8988T (cell line): ENCODE measurements at places on chromosomes 1 and 21.

- peak; percentile 44 for DNase-seq
Observed at GRCh38 chr1:38005195-38006007, at the start of gene FHL3. TSS of gene FHL3 (minus strand) at chr1:38005514. CDS start at chr1:37999412, 6,102 bp downstream.

DNA sequence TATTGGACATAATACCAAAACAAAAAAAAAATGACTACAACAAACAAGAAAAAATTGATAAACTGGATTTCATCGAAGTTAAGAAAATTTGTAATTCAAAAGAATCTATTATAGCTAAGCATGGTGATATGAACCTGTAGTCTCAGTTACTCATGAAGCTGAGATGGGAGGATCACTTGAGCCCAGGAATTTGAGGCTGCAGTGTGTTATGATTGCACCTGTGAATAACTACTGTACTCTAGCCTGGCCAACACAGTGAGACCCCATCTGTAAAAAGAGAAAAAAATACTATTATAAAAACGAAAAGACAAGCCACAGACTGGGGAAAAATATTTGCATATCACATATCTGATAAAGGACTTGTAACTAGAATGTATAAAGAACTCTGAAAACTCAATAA lies 24.5 kb upstream of the TRIM62 start:
- no peak for DNase-seq

GRCh38 chr1:69320757-69321211 lies 246.9 kb upstream of the LRRC7 start:
- DNase-seq, result no peak

DNA sequence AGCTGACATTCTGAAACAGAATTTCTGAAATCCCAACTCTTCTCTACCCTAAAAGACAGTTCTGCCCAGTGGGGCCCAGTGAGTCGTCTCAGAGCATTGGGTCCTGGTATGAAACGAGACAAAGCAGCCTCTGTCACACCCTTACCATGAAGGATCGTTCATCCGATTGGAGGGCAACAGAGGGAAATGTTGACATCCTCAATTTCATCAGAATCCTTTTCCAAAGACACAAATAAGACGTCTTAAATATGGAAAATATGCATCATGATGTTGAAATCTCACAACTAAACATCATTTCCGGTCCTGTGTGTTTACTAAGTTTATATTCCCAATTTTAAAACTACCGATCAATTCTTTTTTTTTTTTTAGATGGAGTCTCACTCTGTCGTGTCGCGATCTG lies 112.1 kb upstream of the SLC45A1 start:
- DNase-seq, result no peak

GRCh38 chr1:207152792-207153468 lies 48.9 kb downstream of the C4BPA start:
- DNase-seq, result no peak

- no peak for DNase-seq
Observed at GRCh38 chr1:190029441-190029840, 448.2 kb downstream of the BRINP3 start.

DNA sequence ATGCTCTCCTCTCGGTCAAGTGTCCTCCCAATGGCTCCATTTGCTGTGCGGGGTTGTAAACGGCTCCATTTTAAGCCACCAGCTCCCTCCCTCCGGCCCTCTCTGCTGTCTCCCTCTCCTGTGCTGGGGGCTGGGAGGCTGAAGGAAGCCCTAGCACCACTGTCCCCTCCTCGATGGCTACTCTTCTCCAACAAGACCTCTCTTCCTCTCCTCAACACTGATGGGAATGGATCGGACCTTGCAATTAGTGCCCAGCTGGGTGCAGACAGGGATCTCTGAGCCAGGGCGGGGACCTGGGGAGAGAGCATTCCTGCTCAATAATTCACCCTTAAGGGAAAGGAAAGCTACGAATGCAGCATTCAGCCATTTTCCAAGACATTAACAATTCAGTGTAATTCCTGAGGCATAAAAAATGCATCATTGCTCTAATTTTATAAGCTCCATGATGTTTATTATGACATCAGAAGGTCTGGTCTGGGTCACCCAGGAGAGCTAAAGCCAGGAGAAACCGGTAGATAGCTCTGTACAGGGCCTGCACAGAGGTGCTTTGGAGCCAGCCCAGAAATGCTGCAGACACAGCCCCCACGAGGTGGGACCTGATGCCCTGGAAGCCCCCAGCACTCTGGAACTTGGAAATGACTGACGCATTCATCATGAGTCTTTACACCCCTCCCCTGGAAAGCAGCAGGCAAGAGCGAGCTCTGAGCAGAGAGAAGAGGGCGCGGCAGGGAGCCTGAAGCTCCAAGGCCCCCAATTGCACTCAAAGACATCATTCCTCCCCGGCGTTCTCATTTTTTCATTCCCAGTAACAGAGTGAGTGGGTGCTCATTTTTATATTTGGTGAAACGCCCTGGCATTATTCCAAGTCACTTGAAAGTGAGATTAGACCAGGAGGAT lies 76.2 kb upstream of the VAMP3 start:
- no peak for DNase-seq

- no peak for DNase-seq
Observed at GRCh38 chr1:51093581-51093980, 8.4 kb upstream of the C1orf185 start.

GRCh38 chr1:58528518-58528917 lies 18.0 kb downstream of the OMA1 start:
- no peak for DNase-seq

DNA sequence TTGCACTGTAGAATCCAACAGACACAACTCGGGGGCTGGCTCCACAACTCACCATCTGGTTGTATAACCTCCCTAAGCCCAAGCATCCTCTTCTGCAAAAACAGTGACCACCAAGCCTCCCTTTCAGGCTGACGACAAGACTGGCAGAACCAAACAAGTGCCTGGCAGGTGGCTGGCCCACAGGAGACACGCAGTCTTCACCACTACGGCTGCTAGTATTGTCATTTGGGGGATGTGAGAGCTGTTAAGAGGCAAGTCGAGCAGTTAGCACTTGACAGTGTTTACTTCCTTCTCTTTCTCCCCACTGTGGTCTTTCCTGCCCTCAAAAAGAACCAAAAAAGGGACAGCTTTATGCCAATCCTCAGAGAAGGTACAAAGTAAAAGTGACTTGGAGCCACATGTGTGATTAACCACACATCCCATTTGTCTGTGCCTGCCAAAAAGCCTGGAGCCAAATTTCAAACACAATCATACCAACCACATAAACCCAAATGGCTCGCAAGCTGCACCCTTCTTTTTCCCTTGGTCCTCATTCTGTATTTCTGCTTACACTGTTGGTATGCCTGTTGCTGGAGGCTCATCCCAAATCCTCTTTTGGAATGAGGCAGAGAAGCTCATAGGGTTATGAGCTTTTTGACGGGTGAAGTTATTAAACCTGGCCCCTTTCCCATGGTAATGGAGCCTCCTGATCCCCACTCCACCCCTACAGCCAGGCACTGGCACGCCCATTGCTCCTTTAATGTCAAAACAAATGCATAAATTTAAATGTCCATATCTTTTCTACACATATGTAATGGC lies 94.1 kb downstream of the TGFBR3 start:
- DNase-seq, result no peak

- DNase-seq, result no peak
Observed at GRCh38 chr1:156083800-156084790, 1.8 kb upstream of the MEX3A start.

DNA sequence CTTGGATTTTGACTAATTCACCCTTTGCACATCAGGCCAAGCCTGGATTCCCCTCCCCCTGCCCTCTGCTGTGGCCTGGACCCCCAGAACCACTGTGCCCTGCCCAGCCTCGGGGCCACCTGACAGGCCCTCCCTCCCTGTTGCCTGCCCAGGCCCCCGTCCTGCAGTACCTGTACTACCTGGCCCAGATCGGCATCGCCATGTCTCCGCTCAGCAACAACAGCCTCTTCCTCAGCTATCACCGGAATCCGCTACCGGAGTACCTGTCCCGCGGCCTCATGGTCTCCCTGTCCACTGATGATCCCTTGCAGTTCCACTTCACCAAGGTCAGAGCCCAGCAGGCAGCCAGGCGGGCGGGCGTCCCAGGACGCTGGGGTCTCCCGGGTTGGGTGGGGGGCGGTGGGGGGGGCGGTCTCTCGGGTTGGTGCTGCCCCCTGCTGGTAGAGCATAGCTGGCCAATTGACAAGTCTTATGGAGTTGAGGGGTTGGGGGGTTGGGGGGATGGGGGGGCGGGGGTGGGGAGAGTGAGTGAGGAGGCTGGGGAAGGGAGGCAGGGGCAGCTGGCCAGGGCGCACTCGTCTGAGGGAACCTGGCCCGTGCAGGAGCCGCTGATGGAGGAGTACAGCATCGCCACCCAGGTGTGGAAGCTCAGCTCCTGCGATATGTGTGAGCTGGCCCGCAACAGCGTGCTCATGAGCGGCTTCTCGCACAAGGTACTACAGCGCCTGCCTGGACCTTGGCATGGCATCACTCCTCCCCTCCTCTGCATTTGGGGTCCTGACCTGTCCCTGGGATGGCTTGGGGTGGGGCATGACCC lies 10.7 kb downstream of the AMPD2 start:
- DNase-seq, result no peak
